Activated CD4-positive, alpha-beta T cell treated with anti-CD3 and anti-CD28 coated beads for 48 hours (primary cell): ENCODE measurements at places on chromosomes 12 and 14.

- no peak for DNase-seq
Measured at GRCh38 chr14:92967346-92967926, 44.5 kb downstream of the CHGA start.

- DNase-seq, result no peak
Measured at GRCh38 chr12:101671833-101672232, 25.6 kb upstream of the CHPT1 start.

DNA sequence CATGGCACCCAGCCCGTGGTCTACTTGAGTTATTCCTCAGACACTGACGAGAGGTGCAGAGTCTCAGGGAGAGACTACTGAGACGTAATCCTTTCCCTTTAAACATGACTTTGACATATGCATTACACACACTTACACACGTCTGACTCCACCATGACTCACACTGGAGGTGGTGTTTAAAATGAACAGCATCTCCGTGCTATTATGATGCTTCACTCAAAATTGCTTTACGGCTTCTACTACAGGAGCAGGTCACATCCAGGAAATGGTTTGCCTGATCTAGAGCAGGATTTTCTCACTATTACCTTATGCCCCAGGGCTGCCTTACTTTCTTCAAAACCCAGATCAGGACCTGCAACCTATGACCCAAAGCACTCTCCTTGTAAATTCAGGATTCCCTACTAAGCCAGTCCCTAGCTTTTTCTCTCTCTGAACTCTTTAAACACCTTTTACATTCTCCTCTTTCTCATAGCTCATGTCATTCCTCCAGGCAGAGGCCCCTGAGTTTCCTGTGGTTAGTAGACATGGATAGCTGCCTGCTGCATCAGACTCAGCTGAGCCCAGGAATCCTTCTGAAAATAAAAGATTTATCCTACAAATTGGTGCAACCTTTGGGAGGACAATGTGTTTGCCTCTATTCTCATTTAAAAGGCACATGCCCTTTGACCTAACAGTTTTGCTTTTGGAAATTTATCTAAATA is 31.2 kb downstream of the TMCC3 start:
- peak; percentile 57 for DNase-seq

DNA sequence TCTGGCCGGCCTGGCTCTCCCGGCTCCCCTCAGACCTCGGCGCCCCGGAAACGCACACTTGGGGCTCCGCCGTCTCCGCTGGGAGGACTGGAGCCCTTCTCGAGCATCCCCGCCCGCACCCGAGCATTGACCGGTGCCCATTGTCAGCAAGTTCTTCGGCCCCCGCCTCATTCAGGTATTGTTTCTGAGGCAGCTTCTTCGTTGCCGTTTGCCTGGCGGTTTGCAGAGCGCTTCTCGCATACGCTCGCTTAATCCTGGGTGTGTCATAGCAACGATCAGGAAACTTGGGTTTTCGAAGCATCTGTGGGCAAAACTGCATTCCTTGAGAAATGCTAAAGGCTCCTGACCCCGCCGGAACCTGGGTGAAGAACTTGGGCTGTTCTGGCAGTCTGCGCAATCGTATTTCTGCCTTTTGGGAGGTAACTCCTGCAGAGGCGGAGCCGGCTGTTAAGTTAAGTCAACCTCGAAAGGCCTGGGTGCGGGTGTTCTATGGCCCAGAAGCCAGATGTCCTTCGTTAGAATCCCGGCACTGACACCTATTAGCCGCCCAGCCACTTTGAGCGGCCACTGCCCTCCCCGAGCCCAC is 518 bp downstream of the GSKIP start:
- DNase-seq, result peak; percentile 51

DNA sequence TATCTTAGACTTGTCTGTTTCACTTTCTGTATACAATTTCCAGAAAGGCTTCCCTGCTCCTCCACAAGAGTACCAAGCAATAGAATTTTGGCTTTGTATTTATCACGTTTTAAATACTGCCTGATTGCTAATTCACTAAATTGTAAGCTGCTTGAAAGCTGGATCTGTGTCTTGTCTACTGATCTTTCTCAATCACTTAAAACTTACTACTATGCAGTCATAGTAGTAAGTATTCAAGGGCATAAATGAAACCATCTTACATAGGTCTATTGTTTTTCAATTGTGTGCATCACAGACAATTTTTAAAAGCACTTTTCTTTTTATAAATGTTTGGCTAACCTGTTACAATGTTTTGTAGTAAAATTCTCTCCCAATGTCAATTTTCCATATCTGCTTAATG is 1.2 kb upstream of the GLIPR1L2 start:
- no peak for DNase-seq

DNA sequence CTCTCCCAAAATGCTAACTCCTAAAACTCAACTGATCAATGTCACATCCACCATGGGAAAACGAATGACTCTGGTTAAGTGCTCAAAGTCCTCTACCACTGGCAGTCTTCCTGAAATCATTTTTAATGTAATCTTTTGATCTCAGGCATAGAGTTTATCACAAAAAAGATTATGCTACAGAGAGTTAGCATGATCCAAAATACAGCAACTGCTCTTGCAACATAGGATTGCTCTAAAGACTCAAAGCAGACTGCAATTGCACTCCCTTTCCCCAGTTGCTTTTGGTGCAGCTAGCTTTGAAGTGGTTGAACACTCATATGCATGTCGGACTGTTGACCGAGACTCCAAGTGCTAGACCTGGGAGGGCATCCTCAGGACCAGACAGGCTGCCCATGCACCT is 109.3 kb downstream of the C12orf42 start:
- DNase-seq, result no peak

- peak; percentile 48 for DNase-seq
Measured at GRCh38 chr14:67166450-67166853, 22.8 kb upstream of the GARIN2 start.

DNA sequence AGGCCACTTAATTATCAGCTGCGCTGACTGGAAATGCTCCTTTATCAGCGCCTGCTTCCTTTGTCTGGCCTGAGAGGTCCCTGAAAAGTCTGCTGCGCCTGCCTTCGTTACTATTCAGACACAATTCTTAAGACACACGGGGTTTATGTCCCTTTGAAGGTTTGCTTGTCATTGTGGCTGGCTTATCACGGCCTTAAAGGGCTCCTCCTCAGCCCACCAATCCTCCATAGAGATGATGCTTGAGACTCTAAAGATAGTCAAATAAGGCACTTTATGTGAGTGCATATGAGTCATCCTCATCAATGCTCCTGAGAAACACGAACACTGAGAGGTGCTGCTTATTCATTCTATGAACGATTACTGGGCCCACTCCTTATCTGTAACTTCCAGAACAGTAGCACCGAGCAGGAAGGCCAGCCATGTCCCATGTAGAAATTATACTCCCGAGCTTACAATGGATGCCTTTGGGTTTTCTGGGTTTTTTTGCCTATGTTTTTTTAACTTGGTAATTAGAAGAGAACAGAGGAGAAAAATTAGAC is 1268.2 kb upstream of the TMEM132C start:
- DNase-seq, result peak; percentile 5

- DNase-seq, result no peak
Measured at GRCh38 chr12:94567761-94568160, 82.6 kb downstream of the TMCC3 start.

DNA sequence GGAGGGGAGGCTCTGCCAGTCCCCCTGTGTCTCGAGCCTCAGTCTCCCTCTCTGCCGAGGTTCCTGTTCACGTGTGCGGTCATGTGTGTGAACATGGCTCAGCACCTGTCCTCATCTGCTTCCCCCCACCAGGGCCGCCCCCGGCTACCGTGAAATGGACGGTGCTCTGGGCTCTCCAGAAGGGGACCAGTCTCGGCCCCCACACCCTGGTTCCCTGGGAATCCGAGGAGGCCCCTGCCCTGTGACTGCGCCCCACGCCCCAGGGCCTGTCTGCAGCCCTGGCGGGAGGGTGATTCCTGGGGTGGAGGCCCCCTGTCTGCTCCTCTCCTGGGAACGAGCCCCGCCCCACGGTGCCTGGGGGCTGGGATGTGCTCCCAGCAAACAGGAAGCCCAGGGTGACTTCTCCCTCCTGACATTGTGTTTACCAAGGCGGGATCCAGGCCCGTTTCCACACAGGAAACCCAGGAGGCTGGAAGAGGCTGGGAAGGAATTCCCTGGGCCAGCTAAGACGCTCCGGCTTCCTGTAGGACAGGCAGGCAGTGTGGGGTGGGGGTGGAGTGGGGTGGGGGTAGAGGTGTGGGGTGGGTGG is 46.6 kb downstream of the KIF26A start:
- no peak for DNase-seq

- DNase-seq, result no peak
Measured at GRCh38 chr14:102913341-102914211, 8.9 kb upstream of the AMN start.

DNA sequence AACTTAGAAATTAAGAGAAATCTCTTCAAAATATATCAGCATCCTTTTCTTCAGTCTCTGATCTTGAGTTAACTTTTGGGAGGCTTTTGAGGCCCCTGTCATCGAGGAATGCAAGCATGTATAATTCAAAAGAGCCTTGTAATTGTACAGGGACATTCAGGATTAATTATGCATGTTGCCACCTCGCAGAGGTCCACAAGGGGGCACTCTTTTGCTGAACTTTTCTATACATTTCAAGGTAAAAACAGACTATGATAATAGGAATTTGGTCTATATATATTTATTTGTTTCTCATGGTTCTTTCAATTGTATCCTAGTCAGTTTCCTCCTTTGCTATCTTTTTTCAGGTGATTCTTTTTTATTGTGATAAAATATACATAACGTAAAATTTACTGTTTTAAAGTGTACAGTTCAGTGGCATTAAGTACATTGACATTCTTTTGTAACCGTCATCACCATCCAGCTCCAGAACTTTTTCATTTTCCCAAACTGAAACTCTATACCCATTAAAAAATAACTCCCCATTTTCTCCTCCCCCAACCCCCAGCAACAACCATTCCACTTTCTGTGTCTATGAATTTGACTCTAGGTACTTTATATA is 47.0 kb upstream of the SLC2A13 start:
- DNase-seq, result peak; percentile 63

DNA sequence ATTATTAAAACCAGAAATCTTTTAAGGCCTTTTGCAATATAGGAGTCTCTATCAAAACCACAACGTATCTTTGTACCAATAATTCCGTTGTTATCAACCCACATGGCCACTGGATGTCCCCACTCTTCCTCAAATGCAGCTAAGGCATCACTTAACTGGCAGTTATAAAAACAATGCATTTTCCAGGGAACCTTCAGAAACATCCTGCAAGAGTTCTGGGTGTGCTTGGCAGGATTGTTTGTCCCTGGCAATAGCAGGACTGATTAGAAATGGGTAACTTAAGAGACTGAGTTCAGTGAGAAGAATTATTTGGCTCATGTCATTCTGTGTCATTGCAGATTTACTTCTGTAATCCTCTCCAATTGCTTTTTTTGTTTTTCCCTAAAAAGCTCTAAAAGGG is 112.0 kb downstream of the SLC15A5 start:
- DNase-seq, result no peak

DNA sequence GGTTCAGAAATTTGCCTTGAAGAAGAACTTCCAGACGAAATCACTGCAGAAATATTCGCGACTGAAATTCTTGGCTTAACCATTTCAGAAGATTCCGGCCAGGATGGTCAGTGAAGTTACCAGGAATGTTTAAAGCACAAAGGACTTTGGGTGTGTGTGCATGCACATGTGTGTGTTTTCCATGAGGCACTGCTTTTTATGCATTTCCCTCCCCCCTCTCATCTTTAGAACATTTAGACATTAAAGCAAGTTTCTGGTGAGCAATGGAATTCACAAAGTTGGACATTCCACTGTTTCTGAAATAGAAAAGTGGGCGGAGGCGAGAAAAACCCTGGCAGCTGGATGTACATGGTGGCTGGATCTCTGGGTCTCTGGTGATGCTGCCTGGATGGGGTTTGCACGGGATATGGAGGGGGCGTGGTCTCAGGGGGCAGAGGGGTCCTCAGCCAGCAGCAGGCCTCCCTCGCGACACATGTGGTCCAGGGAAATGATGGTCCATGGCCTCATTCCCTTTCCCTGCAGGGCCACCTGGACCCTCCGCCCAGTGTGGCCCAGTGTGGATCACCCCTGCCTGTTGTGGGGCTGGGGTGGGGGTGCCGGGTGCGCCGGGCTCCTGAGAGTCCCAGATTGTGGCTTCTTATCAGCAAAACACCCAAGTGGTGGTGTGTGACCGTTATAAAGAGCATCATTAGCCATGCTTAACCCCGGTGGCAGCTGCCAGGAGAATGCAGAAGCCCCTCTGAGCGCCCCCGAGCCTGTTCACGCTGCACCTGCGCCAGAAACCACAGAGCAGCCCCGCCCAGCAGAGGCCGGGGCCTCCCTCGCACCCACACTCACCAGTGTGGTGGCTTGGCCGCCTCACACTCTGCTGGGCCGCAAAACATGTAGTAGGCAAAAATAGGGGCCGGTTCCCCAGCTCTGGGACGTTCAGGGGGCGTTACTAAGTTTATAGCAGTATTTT is 17.8 kb upstream of the BCL7A start:
- no peak for DNase-seq

GRCh38 chr14:49364752-49365117 is 221.4 kb downstream of the RPS29 start:
- DNase-seq, result no peak

DNA sequence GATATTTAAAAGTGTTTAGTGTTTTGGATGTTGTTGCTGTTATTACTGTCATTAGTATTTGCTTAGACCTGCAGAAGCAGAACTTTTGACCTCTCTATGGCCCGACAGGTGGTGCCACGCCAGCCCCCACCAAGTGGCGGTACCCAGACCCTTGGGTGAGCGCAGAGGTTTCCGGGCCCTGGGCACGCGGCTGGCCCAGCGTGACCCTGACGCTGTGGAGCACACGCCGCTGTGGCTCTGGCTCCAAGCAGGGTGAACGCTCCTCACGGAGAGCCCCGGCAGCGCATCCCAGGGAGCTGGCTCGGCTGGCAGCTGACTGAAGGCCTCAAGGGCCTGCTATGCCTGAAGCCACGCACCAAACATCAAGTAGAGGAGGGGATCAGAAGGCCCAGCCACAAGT is 22.6 kb downstream of the SLC25A47 start:
- no peak for DNase-seq

DNA sequence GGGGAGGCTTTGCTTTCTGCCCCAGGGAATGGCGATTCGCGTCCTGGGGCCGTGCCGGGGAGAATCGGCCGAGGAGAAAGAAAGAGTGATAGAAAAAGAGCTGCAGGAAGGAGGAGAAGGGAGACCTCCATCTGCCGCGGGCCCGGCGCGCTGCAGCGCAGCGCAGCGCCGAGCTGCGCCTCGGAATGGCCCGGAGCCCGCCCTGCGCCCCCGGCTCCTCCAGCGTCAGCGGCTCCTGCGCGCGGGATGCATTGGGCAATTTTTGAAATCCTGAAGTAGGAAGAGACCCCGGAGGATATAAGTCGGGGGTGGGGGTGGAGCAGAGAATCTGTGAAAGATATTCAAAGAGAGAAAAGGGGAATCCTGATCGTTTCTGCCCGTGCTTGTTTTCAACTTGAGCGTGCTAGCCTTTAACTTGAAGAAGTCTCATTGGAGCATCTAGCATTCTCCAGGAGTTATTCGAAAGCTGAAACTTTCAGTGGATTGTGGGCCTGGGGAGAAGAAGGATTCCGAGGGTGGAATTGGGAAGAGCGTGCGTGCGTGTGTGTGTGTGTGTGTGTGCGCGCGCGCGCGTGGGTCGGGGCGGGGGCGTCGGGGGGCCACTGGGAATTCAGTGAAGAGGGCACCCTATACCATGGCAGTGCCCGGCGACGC is 441 bp downstream of the PDE3A start:
- DNase-seq, result no peak
